ENCODE measurements at places on chromosomes 13 and 19. TPM values are rescaled to one million over a fixed set of nuclear protein-coding genes. Genes with fewer than 3 reads are reported as not detected.

AMER2 gene
- not detected for total RNA-seq

PRR19 gene
- not detected for total RNA-seq

CADM4 gene
- total RNA-seq = 1.9 TPM

IGFL1 gene
- not detected for total RNA-seq

DCT gene
- total RNA-seq = not detected

RRAS gene
- 82.2 TPM for total RNA-seq

CD70 gene
- not detected for total RNA-seq

ITM2B gene
- 638 TPM for total RNA-seq

DNA sequence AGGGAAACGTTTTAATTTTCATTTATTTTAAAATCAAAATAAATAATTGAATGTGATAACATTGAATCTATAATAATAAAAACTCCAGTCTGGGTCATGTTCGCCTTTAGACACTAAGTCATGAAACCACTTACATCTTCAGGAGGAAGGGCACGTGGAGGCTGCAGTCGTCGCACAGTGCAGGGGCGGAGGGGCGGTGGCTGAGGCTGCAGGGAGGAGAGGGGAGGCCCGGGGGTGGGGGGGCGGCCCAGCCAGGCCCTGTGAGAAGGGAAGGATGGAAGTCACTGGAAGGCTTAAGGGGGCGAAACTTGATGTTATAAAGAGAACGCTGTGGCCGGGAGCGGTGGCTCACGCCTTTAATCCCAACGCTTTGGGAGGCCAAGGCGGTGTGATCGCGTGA is 14.9 kb upstream of the LATS2 start:
- DNase-seq = no peak

- DNase-seq = no peak
Observed at GRCh38 chr13:110345701-110346100, 38.6 kb downstream of the COL4A2 start.

- DNase-seq = no peak
Observed at GRCh38 chr13:37531049-37531448, 67.5 kb downstream of the POSTN start.

GRCh38 chr13:61833228-61833627 is 417.6 kb upstream of the PCDH20 start:
- no peak for DNase-seq

GRCh38 chr19:46033401-46033800 is 7.4 kb downstream of the IGFL4 start:
- no peak for DNase-seq

- no peak for DNase-seq
Observed at GRCh38 chr13:59950266-59950665, 213.5 kb downstream of the DIAPH3 start.

- DNase-seq = no peak
Observed at GRCh38 chr19:29442910-29443309, 82.9 kb upstream of the VSTM2B start.

- no peak for DNase-seq
Observed at GRCh38 chr13:32330441-32330840, 15.1 kb downstream of the BRCA2 start.

DNA sequence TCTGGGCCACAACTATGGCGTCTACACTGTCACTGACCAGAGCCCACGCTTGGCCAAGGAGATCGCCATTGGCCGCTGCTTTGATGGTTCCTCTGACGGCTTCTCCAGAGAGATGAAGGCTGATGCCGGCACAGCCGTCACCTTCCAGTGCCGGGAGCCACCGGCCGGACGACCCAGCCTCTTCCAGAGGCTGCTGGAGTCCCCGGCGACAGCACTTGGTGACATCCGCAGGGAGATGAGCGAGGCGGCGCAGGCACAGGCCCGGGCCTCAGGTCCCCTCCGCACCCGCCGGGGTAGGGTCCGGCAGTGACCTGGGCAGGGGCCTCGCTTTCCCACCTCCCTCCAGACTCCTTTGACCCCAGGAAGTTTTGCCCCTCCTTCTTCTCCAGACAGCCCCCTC is 7.6 kb downstream of the CILP2 start:
- no peak for DNase-seq

GRCh38 chr13:113373811-113374485 is 10.0 kb upstream of the GRTP1 start:
- DNase-seq = no peak

DNA sequence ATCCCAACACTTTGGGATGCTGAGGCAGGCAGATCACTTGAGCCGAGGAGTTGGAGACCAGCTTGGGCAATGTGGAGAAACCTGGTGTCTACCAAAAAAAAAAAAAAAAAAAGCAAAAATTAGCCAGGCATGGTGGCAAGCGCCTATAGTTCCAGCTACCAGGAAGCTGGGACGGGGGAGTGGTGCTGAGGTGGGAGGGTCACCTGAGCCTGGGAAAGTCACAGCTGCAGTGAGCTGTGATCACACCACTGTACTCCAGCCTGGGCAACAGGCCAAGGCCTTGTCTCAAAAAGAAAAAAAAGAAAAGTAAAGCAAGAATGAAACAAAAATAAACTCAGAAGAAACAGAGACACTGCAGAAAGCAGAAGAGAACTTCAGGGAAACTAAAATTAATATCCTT is 31.6 kb downstream of the MTRF1 start:
- DNase-seq = no peak

DNA sequence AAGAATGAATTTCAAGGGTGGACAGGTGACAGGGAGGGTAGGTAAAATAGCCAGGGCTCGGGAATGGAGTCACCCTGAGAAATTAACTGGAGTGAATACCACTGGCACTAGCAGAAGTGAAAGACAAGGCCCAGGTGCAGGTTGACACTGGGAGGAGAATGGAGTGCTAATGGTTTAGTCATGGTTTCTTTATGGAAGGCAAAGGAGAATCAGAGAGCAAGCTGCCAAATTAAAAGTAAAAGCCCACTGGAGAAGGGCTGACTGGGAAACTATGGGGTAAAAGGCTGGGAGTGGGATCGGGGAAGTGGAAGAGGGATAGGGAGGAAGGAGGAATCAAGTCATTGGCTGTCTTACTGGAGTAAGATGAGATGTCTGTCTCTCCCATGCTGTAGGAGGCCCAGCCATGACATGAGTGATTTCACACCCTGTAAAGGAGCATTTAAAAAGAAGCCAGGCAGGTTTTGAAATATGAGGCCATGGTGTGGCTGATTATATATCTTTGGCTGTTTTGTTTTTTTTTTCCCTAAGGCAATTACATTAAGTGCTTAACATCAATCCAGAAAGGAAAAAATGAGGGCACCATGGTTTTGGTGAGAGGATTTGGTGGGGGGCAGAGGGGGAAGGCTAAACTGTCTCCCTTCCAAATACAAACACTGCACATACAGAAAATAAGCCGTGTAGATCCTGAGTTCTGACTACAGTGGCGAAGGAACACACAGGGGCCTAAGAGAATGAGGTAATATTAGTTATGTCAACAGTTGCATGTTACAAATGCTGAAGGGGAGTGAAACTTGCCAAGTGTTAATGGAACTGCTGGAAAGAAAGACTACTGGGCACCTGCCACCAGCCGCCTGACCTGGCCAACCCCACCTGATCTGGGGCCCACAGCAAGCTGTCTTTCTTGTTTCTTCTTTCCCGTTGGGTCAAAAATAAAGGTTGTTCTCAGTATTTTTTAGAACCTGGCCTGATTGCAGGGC is 183.5 kb upstream of the TSC22D1 start:
- DNase-seq = no peak

DNA sequence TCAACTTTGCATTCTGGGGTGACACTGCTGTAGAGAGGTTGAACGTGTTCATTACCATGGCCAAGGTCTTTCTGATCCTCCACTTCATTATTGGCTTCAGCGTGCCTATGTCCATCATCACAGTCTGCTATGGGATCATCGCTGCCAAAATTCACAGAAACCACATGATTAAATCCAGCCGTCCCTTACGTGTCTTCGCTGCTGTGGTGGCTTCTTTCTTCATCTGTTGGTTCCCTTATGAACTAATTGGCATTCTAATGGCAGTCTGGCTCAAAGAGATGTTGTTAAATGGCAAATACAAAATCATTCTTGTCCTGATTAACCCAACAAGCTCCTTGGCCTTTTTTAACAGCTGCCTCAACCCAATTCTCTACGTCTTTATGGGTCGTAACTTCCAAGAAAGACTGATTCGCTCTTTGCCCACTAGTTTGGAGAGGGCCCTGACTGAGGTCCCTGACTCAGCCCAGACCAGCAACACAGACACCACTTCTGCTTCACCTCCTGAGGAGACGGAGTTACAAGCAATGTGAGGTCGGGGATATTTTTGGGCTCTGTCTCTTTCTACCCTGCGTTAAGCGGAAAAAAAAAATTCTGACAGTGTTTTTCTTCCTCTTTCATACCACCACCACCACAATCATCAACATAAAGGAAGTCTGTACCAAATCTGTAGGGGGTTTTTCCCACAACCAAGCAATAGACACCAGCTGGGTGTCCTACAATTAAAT is 29.5 kb downstream of the FPR3 start:
- no peak for DNase-seq

- DNase-seq = no peak
Observed at GRCh38 chr13:99657848-99658260, 156.6 kb downstream of the TM9SF2 start.

DNA sequence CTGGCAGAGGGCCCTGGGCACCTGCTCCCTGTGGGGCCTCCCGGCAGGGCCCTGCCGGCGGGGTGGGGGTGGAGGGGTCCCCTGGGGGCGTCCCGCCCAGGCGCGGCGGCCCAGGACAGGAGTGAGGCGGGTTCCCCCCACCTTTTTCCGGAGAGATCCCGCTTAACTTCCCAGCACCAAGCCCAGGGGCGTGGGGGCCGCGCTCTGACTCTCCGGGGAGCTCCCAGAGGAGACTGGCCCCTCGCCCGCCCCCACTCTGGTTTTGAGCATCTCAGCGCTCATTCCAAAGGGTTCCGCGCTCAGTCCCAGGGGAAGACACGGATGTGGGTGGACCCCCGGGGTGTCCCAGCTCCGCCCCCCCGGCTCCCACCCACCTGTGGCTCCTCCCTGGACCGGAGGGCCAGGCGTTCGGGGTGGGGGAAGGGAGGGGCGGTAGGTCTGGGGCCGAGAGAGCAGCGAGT is 476 bp downstream of the C2CD4C start:
- DNase-seq = no peak

GRCh38 chr19:5978606-5979552 is 939 bp upstream of the RANBP3 start:
- no peak for DNase-seq

GRCh38 chr19:4744451-4745174 is 21.0 kb upstream of the DPP9 start:
- DNase-seq = no peak

GRCh38 chr13:100544866-100545683 is 43.5 kb downstream of the GGACT start:
- DNase-seq = no peak

GRCh38 chr13:26584713-26585112 is 27.2 kb downstream of the WASF3 start:
- no peak for DNase-seq

- DNase-seq = no peak
Observed at GRCh38 chr19:6779206-6779605, 6.7 kb downstream of the VAV1 start.

- no peak for DNase-seq
Observed at GRCh38 chr19:15758379-15758778, 20.6 kb downstream of the OR10H3 start.

DNA sequence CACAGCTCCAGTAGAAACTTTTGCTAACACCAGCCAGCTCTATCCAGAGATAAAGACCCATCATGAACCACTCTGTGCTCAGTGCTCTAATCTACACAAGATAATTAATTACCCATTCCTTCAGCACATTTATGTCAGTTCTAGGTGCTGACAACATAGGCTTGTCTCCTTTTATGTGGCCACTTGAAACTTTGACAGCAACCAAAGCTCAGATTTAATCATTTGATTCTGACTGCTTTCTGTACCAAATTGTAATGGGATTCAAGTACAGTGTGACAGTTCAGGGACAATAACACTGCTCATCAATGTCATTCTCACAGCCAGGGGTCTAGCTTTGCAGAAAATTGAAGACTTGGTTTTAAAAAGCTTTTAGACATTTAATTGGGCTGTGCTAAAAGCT is 266.6 kb downstream of the KCTD12 start:
- DNase-seq = no peak

DNA sequence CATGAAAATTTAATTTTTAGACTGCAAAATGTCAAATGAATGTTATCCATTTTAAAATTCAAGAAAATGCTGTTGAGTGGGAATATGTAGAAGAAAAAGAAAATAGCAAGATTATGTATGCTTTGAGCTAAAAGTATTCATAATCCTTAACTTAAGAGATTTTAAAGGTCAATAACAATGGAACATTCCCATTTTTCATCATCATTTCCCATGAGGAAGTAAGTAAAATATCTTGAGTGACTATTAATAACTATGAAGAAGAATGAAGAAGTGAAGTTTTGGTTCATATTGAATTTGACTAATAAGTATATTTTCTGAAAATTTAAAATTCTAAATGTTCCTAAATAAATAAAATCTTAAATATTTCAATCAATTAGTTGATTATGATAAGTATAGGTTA is 273.4 kb downstream of the DACH1 start:
- no peak for DNase-seq

DNA sequence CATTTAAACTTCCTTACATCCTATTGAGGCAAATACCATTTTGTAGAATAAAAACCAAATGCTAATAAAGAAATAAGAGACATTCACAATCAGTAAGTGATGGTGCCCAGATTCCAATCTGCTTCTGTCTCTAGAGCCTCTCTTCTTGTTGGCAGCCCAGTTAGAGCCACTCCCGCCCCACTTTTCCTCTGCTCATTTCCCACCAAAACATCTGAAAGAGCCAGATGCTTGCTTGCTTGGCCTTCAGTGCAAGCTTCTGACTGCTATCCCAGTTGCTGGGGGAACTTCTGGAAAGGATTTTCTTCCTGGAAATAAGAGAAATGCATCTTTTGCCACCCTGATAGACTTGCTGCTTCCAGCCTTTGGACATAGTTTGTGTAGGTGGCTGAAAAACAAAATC is 12.9 kb downstream of the FRY start:
- no peak for DNase-seq

DNA sequence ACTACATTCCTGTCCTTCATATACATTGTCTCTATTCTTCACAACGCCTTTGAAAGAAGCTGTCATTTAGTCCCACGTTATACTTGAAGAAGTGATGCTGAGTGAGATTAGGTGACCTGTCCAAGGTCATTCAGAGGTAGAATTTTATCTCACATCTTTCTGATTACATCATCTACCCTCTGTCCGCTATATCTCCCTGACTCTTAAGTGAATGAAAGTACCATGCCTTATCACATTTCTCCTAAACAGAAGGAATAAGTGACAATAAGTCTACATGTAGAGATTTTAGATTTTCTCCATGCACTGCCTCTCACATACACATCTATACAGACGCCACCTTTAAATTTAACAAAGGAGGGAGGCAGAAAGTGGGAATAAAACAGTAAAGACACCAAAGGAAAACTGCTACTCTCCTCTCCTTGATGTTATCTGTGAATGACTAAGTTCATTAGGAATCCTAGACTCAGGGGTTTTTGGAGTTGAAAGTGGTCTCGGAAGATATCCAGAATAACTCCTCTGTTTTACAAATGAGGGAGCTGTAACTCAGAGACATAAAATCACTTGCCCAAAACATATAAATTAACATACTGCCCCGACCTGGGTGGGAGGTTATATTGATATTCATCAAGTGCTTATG is 4.9 kb upstream of the CLDN10 start:
- no peak for DNase-seq

- DNase-seq = no peak
Observed at GRCh38 chr13:67137044-67137735, 92.9 kb downstream of the PCDH9 start.
